ENCODE measurements at places on chromosomes 3 and 15.

GRCh38 chr3:10928961-10929471 is 63.5 kb upstream of the SLC6A1 start:
- no peak for DNase-seq

DNA sequence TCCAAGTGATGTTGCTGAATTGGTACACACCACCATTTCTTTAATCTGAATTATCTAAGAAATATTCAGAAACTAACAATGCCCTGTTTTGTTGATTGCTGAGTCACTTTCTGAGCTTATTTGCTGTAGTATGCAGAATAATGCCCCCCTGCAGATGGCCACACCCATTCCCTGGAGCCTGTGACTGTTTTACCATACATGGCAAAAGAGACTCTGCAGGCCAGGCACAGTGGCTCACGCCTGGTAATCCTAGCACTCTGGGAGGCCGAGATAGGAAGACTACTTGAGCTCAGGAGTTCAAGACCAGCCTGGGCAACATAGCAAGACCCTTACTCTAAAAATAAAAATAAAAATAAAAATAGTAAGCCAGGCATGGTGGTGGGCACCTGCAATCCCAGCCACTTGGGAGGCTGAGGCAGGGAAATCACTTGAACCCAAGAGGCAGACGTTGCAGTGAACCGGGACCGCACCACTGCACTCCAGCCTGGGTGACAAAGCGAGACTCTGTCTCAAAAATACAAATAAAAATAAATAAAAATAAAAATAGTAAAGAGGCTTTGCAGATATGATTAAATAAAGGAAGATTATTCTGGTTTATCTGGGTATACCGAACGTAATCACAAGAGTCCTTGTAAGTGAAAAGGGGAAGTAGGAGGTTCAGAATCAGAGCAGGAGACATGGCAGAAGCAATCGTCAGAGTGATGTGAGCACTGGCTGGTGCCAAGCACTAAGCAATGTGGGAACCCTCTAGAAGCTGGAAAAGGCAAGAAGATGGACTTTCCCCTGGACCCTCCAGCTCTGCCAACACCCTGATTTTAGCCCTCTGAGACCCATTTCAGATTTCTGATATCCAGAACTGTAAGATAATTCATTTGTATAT is 19.0 kb downstream of the PCYT1A start:
- DNase-seq, result no peak

- DNase-seq, result no peak
Observed at GRCh38 chr3:72451841-72452240, 396.4 kb downstream of the SHQ1 start.

DNA sequence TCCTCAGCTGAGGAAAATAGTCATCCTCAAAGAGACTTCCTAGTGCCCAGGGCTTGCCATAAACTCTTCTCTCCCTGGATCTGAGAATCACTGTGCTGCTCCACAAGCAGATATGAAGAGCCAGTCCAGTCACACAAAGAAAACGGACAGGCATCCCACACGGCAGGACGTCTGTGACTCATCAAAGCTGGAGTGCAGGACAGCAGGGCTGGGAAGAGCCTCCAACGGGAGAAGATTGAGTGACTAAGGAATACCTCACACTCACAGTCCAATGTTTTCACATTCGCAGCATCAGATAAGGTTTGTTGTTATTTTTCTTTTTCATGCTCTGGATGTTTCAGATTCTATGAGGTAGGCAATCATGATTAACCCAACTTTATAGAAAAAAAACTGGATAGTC is 57.8 kb downstream of the NEK10 start:
- no peak for DNase-seq

DNA sequence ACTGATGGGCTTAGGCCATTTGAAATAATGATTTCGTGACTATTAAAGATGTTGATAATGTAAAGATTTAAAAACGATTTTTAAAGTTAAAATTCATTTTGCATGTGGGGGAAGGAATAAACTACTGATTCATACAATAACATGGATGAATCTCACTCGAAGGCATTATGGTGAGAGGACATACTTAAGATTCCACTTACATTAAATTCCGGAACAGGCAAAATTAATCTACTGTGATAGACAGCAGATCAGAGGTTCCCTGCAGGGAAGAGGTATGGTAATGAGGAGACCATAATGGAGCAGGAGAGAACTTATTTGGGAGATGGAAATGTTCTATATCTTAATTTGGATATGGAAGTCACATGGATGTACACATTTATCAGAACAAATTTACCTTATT is 28.4 kb upstream of the RAB6B start:
- DNase-seq, result no peak

DNA sequence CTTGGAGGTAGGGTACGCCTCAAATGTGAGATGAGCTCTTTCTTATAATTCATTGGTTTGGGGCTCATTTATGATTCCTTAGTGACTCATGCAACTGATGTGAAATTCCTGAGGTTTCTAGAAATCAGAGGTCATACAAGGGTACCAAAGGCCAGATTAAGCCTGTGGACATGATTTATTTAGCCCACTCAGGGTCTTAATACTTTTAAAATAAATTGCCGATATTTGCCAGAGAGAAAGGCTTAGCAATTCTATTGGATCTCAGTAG is 289.0 kb downstream of the NEK10 start:
- DNase-seq, result no peak

DNA sequence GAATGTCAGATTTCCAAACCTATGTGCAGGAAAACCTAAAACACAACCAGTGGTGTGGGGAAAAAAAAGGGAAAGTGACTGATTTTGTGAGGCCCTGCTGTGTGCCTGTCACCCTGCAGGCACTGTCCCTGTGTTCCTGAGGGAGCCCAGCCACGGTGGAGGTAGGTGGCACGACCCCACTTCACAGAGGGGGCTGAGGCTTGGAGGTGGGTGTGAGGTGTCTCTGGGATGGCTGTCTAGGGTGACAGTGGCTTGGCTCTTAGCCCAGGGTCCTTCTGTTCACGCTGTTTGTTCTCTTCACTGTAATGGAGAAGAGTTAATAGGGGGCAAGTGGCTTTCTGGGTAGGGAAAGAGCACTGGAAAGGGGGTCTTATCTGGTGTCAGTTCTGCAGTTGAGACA is 22.6 kb downstream of the RASGRF1 start:
- DNase-seq, result no peak

DNA sequence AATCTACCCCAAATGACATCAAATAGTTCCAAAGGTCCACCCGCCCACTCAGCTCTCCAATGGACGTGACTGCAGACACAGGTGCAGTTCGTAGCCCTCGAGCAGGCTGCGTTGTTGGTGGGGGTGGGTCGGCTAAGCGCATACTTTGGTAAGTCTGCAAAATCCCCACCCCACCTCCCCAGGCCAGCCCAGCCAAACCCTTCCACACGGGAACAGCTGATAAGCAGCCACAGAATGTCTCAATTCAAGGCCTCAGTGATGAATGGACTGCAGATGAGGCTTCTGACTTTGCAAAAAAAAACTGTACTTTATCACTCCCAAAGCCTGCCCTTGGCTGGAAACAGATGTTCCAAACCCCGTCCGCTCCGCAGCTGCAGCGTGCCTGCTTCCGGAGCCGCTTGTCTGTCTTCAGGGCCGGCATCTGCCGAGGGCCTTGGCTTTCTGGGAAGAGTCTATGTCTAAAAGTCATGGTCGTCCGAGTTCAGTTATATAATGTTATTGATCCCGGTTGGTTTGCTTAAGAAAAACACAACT is 38.2 kb downstream of the PCSK6 start:
- no peak for DNase-seq

DNA sequence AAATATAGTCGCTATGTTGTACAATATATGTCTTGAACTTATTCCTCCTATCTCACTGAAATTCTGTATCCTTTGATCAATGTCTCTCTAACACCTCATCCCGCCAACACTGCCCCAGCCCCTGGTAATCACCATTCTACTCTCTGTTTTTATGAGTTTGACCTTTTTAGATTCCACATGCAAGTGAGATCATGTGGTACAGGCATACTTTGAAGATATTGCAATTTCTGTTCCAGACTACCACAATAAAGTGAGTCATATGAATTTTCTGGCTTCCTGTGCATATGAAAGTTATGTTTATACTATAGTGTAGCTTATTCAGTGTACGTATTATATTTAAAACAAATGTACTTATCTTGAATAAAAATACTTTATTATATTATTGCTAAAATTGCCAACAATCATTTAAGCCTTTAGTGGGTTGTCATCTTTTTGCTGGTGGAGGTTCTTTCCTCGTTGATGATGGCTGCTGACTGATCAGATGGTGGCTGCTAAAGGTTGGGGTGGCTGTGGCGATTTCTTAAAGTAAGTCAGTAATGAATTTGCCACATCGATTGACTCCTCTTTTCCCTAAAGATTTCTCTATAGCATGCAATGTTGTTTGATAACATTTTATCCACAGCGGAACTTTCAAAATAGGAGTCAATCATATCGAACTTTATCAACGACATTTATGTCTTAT is 257.2 kb downstream of the NFKBIZ start:
- DNase-seq, result no peak

- DNase-seq, result peak; percentile 51
Observed at GRCh38 chr3:196120291-196120951, 38.5 kb upstream of the TFRC start.

DNA sequence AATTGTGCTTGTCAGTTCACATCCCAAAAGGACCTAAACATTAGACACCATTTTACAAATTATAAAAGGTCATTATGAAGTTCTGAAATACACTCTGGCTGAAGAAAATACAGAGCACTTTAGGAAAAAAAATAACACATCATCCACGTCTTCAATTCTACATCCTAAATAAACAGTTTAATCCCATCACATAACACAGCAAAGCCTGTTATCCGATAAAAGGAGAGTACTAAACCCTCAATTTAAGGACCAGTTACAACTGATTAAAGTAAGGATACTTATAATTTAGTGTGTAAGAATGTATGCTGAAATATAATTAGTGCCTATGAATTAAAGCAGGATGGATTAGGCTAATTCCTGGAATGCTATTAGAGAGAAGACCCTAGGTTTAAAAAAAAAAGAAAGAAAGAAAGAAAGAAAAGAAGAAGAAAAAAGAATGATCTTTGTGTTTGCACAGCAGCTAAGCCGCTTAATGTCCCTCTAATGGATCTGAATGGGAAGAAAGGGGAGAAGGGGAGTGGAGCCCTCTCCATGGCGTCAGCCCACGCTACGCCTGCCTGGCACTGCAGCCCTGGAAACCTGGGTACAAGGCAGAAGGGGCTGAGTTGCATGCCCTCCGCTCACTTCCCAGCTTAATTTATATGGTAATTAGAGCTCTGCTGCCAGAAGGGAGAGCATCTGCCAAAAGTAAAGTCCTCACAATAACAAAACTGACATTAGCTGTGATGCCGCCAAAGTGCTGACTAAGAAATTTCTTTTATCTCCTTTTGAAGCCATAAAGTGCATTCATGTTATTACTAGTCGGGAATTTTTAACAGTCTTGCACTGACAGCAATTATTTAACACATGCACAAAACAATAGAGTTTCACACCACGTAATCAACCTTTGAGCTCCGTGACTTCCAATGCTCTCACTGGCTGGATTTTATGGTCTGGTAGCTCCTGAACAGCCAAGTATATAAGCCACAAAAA is 90.0 kb downstream of the FSIP1 start:
- DNase-seq, result no peak

- no peak for DNase-seq
Observed at GRCh38 chr3:113275929-113276750, 64.8 kb downstream of the BOC start.

- DNase-seq, result no peak
Observed at GRCh38 chr3:154753101-154753500, 323.1 kb upstream of the GPR149 start.

- no peak for DNase-seq
Observed at GRCh38 chr3:126934031-126934531, 48.8 kb upstream of the PLXNA1 start.

- DNase-seq, result no peak
Observed at GRCh38 chr15:81849289-81849688, 196.5 kb downstream of the MEX3B start.

GRCh38 chr15:70545526-70545925 is 217.8 kb downstream of the UACA start:
- no peak for DNase-seq

- no peak for DNase-seq
Observed at GRCh38 chr3:188458756-188459155, 304.8 kb downstream of the LPP start.

DNA sequence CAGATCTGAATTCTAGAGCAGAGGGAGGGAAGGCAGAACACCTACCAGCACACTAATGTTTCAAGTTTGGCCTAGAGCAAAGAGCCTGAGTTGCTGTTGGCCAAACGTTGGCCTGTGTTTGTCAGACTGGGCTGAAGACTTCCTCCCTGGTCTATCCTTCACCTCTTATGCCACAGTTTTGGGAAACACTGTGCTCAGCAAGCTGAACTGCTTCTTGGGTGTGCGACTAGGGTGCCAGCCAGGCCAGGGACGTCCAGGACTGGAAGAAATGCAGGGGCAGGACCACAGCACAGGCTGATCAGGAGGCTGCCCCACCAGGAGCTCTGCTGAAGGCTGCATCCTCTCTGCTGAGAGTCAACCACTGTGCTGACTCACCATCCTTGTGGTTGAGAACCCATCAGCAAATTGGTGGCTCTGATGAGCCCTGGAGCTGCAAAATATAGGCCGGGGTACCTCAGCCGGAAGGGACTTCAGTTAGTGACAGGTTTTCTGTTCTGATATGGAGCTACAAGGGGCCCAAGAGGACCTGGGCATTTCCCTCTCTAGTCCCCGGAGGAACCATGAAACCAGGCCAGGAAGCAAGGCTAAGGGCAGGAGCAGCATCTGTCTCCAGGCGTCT is 131.6 kb upstream of the RASGRP1 start:
- DNase-seq, result peak; percentile 90

GRCh38 chr3:73029321-73029796 is 32.1 kb upstream of the EBLN2 start:
- DNase-seq, result no peak

DNA sequence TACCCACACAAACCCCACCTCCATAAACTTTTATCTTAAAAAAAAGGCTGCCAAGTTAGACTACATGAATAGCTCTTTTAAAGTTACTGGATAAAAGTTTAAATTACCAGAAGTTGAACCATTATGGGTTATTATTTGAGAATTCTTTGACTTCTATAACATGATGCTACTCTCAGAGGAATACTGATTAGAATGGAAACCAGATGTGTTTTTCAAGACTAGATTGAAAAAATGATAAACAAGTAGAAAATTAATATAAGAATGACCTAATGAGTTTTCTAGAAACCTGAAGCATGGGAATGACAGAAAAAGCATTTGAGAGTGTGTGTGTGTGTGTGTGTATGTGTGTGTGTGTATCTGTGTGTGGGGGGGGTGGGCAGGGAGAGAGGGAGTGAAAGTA is 12.4 kb upstream of the FGF7 start:
- DNase-seq, result no peak

- no peak for DNase-seq
Observed at GRCh38 chr3:116020989-116021388, 397.7 kb downstream of the GAP43 start.

- DNase-seq, result no peak
Observed at GRCh38 chr3:27056326-27056725, 312.9 kb downstream of the NEK10 start.

Measured in activated CD8-positive, alpha-beta T cell treated with anti-CD3 and anti-CD28 coated beads, Interleukin-2, amount 10 ng/mL, durations not matched to agents 7 days and 5 days (primary cell).